Left kidney (tissue), 8 donors: ENCODE measurements at places on chromosomes 5 and 9. TPM values are rescaled to one million over a fixed set of nuclear protein-coding genes. Genes with fewer than 3 reads are reported as not detected.

DNA sequence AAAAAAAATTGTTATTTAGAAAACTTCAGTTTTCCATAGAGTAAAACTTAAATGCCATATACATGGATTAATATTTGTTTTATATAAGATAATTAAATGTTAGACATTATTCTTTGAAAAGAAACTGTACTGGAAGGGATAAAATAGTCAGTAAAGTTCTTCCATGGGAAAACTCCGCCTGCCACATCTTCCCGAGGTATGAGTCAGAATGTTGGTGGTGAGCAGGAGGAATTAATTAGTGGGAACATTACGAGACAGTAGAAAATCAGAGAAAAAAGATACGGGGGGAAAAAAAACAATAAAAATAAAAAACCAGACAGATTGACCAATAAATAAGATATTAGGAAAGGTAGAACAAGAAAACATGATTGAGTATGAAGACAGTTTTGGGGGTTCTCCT lies 930.3 kb upstream of the C9orf72 start:
- DNase-seq, result no peak

The PCDHAC2 gene
- 0.93 TPM for polyA plus RNA-seq

GRCh38 chr5:90644132-90644531 lies 85.5 kb downstream of the ADGRV1 start:
- no peak for DNase-seq

DNA sequence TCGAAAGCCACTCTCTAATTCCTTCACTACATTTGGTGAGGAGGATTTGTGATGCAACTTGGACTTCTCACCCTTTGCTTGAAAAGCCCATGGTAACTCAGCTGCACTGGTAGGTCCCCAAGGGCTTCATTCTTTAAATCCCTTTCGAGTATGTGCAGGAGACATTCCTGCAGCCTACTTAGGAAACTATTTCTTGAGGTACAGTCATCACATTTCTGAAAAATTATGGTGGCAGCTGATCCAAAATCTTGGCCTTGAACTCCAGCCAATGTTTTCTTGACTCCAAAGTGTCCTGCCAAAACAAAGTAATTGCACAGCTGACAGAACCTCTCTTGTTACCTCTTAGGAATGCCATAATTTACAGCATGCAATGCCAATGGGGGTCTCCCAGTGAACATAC lies 99.7 kb downstream of the NPR3 start:
- DNase-seq, result no peak

GRCh38 chr5:77990020-77990419 lies 213.9 kb upstream of the TBCA start:
- DNase-seq, result no peak

- DNase-seq, result no peak
Measured at GRCh38 chr5:88489364-88489763, 220.7 kb upstream of the TMEM161B start.

- DNase-seq, result no peak
Measured at GRCh38 chr5:67659288-67659687, 462.7 kb upstream of the CD180 start.

The PCDHB11 gene
- polyA plus RNA-seq, result 4.4 TPM

The EQTN gene
- polyA plus RNA-seq, result 0.43 TPM

The MACIR gene
- 19.8 TPM for polyA plus RNA-seq

The PTPRD gene
- 145 TPM for polyA plus RNA-seq

The TICAM2 gene
- polyA plus RNA-seq, result 2.1 TPM

- DNase-seq, result no peak
Measured at GRCh38 chr9:91958174-91958573, 8.1 kb upstream of the ROR2 start.

DNA sequence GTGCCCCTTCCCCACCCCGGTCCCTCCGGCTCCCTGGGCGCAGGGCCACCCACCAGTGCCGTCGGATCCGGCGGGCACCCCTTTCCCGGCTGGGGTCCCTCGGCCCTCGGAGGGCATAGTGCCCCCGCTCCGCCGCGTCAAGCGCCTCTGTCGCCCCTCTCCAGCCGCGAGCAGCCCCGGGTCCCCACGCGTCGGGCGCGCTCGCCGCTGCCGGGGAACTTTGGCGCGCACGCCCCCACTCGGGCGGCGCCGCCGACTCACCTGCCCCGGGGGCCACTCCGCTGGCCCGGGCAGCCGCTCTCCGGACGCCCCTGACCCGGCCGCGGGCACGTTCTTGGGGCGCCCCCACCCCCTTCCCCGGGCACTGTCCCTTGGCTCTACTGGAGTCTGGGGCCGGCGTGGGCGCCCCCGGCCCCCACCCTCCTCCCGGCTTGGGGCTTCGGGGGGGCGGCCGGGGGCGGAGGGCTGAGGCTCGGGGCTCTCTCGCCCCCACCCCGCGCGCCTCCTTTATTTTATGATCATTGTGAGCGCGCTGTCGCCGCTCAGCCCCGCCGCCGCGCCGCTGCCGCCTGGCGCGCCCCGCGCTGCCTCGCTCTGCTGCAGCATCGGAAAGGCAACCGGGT lies 1.1 kb upstream of the FAM78A start:
- no peak for DNase-seq

- no peak for DNase-seq
Measured at GRCh38 chr9:17140418-17140817, 5.6 kb downstream of the CNTLN start.

- no peak for DNase-seq
Measured at GRCh38 chr5:57503433-57503832, 20.8 kb upstream of the ACTBL2 start.

The INSL6 gene
- 0.60 TPM for polyA plus RNA-seq

The GABRA1 gene
- 0.20 TPM for polyA plus RNA-seq

The GDNF gene
- polyA plus RNA-seq, result 17.5 TPM

DNA sequence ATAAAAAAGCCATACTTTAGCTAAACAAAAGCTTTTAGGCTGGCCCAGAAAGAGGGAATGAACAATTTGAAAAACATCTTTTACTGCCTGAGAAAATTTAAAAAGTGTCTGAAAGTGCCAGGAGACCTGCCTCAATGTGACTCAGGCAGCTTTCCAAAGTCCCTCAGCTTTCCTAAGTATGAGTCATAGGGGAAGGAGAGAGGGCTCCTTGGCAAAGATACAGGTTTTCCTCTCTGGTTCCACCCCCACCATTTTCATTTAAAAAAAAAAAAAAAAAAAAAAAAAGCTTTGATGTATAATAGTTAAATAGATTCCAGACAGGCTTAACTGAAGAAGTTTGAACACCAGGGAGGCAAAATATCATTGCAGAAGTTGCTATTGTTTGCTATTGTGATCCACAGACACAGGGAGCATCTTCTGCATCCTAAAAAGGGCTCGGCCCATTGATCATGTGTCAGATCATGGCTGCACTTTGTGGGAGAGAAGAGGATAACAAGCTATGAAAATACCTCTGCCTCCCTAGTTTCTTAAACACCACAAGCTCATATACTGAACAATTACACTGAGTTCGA lies 71.5 kb downstream of the MRPS27 start:
- DNase-seq, result no peak

- DNase-seq, result no peak
Measured at GRCh38 chr5:109030360-109031143, 282.9 kb downstream of the FER start.

GRCh38 chr9:33393581-33393980 lies 8.8 kb downstream of the AQP7 start:
- no peak for DNase-seq

DNA sequence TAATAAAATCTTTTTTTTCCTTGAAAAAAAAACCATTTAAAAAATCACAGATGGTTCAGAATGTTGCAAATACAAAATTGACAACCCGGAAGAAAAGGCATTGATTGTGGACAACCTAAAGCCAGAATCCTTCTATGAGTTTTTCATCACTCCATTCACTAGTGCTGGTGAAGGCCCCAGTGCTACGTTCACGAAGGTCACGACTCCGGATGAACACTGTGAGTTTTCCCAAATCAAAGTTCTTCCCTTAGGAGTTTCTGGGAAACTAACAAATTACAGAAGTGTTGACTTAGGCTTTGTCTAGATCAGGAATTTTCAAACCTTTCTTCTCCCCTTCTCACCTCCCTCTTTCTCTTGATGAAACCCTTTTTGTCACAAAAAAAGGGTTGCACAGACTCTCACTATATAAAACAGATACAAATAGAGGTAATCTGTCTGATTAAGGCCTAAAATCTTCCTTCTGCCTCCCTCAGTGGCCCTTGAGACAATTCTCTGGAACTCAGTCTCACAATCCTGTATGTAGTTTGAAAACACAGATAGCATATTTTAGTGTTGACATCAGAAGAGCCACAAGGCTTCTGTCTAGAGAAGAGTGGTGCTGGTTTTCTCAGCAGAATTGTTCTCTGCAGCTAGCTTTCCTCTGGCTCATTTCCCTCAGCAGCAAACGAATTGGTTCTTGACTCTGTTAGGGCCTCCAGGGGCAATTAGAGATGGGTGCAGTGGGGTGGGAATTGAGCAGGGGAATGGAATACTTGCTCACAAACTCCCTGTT lies 79.5 kb downstream of the OSMR start:
- DNase-seq, result no peak

DNA sequence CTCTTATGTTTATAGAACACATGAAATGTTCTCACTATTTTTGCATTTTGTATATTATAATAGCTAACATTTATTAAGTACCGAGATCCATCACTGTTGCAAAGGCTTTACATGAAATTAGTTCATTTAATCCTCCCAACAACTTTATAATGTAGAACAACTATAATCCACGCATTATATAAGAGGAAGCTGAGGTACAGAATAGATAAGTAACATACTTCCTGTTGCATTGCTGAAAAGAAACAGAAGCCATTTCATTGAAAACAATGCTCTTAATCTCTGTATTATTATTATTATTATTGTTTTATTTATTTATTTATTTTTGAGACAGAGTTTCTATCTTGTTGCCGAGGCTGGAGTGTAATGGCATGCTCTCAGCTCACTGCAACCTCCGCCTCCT lies 7.9 kb upstream of the INSYN2B start:
- DNase-seq, result no peak

The PKD2L2 gene
- polyA plus RNA-seq, result 0.48 TPM

DNA sequence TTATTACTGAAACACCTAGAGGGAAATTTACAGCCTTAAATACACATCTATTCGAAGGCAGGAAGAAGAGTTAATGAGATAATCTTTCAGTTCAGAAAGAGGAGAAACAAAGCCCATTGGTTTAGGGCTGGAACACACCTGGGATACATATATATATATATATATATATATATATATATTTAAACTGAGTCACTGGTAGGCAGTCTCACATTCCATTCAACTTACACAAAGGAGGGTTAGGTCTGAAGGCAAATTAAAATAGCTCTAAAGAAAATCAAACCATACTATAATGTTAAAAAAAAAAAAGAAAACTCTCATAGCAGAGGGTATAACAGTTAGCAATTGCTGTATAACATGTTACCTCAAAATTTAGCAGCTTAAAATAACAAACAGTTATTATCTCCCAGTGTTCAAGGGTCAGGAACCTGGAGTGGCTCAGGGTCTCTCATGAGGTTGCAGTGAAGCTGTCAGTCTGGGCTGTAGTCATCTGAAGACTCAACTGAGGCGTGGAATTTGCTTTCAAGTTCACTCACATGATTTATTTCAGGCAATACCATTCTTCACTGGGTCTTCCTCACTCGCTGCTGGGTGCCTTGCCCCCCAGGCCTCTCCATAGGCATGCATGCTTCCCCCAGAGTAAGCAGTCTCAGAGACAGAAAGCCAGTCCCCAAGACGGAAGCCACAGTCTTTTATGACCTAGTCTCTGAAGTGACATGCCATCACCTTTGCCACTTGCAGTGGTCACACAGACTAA lies 332.8 kb downstream of the NSG2 start:
- DNase-seq, result no peak

- no peak for DNase-seq
Measured at GRCh38 chr5:8270246-8270645, 401.3 kb downstream of the MTRR start.

DNA sequence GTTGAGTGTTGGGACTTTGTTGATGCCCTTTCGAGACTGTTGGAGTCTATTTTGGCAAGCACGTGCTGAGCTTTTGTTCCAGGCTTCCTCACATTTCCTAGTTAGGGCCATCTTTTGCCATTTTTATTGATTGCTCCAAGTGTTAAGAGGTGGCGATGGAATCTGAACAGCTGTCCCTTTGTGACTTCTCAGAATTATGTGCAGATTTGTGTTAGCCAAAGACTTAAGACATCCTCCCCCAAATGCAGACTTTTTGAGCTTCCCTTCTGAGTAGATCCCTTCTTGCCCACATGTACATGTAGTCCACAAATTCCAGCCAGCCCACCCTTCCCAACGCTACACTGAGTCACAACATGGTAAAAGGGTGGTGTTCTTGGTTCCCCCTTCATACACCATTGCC lies 59.2 kb downstream of the SPIN1 start:
- DNase-seq, result no peak

DNA sequence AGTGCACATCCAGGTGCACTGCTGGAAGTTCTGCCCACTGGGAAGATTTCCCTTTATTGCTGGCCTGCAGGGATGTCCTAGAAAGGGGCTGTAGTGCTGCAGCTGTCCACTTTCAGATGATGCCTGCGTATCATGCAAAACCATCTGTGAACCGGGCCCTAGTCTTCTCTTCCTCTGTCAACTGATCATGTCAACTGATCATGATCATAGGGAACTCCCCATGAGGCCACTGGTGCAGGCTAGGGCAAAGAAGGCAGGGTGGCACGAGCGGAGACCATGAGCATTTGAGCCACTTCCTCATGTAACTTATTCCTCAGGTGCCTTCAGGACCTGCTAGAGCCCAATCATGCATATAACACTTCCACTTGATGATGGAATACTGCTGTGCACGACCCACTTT lies 4.5 kb upstream of the HSDL2 start:
- DNase-seq, result no peak

The TAF11L5 gene
- polyA plus RNA-seq, result not detected

GRCh38 chr5:98308231-98308630 lies 465.2 kb upstream of the RGMB start:
- no peak for DNase-seq

The CYLC2 gene
- not detected for polyA plus RNA-seq

DNA sequence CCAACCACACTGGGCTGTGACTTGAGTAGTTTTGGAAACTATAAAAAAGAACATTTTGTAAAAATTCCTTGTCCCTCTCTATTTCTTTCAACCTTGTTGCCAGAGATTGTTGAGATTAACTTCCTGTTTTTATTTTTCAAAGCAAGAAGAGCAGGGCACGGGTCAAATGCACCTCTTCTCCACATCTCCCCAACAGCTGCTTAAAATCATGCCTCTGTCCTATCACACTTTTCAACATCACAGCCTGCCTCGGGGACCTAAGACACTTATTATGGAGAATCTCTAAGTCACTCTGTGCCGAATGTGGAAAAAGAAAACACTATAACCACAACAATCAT lies 280.3 kb upstream of the TNC start:
- no peak for DNase-seq

- DNase-seq, result peak; percentile 18
Measured at GRCh38 chr5:152676196-152676595, 271.1 kb upstream of the NMUR2 start.

The DAB2 gene
- 221 TPM for polyA plus RNA-seq

GRCh38 chr5:95631255-95631958 lies 11.5 kb downstream of the GPR150 start:
- no peak for DNase-seq
